ENCODE measurements at places on chromosomes 2 and 18.

- DNase-seq: no peak
Measured at GRCh38 chr18:13604786-13605185, 121.6 kb downstream of the FAM210A start.

GRCh38 chr2:236884569-236885175, 201.0 kb upstream of the COPS8 start:
- no peak for DNase-seq

DNA sequence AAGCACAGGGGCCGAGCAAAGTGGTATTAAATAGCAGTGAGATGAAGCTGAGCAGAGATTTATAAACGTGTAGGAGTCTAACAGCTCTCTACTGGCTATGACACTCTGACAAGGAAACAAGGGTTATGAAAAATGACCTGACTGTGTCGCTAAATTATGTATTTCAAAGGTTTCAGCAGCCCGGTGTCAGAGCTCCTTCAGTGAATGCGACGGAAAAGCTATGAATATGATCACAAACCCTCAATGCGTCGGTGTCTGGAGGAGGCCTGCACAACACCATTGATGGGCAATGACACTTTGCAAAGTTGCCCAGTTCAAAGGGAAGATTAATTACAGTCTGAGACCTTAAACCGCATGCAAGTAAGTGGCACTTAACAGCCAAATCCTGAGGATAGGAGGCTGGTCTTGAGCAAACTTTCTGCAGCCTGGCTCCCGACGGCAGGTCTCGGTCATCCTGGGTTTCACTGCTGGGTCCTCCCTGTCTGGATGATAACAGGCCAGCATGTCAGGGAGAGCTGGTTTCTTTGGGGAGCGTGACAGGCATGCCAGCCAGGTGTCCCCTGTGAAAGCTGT, 615.1 kb upstream of the SALL3 start:
- no peak for DNase-seq

GRCh38 chr2:132670496-132671150, 618 bp upstream of the LYPD1 start:
- DNase-seq: peak; percentile 20

- no peak for DNase-seq
Measured at GRCh38 chr2:135694711-135695110, 46.9 kb upstream of the UBXN4 start.

DNA sequence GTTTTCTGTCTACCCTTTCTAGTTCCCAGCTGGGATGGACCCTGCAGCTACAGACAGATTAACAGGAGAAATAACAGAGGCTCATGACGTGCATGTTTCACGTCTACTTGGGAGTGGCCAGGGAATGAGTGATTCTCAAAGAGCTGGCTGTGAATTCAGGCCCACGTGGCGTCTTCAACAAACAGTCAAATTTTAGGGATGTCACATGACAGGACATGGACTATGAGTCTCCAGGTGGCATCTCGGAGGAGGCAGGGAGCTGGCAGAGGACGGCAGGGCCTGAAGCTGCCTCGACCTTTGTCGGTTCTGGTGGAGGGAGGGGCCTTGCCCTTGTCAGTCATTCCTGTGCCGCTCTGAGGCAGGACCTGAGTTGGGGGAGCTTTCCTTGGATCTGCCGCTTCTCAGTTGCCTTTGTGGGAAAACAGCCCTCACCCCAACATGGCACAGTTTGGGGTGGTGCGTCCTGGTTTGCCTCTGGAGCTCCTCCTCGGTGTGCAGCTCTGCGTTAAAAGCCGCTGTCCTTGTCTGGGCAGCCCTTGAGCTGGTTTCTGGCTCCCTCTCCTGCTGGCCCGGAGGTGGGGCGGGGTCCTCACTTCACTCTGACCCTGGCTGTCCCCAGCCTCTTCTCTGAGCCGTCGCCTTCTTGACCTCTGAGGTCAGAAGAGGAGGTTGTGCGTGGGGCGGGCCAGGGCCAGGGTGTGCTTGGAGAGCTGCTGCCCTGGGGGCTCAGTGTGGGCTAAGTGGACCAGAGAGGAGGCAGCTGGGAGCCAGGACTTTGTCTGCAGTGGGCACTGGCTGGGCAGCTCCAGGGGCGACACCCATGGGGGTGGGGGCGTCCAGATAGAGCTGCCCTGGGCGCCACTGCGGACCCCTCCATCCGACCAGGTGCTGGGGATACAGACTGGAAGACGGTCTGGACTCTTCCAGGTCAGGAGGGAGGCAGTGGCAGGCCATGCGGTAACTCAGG, 12.1 kb upstream of the GAL3ST2 start:
- no peak for DNase-seq

- DNase-seq: no peak
Measured at GRCh38 chr2:24008672-24009366, 1.1 kb upstream of the MFSD2B start.

DNA sequence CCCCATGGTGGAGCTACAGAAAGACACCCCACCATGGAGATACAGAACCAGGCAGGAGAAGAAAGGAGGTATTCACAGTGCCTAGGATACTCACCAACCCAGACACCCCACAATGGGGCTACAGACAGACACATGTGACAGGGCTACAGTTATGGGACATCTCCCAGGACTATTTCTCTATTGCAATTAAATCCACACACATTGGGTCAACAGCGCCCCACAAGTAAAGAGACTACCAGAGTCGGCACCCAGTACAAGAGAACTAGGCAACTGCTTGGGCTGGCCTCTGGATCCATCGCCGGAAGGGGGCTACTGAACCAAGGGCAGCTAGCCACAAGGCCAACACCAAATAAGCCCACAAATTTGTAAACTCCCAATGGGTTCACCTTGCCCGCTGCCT, 310.1 kb upstream of the NCKAP5 start:
- no peak for DNase-seq

- DNase-seq: no peak
Measured at GRCh38 chr18:59376351-59376935, 17.4 kb upstream of the LMAN1 start.

GRCh38 chr2:233026198-233026813, 6.2 kb upstream of the NEU2 start:
- DNase-seq: no peak

DNA sequence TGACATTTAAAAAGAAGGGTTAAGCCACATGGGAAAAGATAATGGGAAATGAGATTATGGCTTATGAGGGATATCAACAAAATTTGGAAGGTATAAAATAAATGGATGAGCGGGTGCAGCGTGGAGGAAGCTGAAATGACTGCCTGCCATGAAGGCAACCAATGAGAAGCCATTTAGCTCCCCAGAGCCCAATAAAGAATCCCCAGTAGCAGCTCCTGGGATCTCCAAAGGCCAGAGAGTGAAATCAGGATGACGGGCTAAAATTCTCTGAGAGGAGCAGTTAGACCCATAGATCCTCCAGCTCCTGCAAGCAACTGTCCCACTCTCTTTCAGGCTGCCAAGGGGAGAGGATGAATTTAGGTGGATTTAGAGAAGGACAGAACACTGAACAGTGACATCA, 12.9 kb upstream of the MAPRE3 start:
- DNase-seq: peak; percentile 18

DNA sequence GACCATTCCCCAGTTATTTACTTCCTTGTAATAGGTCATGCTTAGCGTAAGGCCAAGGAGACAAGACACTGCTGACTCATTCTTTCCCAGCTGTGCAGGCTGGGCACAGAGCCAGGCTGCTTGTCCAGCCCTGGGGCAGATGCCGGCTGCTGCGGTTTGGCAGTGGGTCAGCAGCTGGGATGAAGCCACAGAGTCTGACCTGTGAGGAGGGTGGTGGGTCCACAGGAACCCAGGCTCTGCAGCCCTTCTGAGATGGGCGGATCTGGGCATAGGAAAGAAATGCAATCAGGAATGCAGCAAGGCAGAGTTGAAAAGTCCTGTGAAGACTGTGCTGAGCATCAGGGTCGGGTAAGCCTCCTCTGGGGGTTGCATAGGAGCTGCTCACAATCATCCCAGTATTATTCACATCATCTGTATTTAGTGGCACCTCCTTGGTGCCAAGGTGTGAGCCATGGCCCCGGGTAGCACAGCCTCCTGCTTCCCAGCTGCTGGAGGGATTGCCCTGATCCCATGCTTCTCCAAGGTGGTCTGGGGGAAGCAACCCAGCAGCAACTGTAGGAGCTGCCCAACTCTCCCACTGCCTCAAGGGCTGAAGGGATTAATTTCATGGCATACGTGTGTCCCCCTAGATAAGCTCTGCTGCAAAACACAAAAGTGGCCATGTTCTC, 139.0 kb downstream of the DDX1 start:
- no peak for DNase-seq

DNA sequence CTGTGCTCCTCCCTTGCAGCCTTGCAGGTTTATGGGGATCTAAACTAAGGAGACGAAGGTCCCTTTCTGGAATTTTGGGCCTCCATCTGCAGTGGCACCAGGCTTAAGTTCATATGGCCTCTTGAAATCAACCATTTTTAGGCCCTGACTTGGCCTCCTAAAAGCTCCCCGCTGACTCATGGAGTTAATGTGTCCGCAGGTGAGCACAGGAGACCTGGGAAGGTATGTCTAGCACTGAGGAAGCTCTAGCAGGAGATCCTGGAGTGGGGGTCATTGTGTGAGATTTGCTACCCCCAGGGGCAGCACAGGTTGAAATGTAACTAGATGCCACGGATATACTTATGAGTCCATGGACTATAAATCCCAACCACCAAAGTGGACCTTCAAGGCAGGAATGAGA, 95.9 kb upstream of the CELF4 start:
- DNase-seq: no peak

- DNase-seq: no peak
Measured at GRCh38 chr2:189234991-189235390, 55.4 kb upstream of the COL5A2 start.

GRCh38 chr2:122357998-122358397, 602.5 kb downstream of the TSN start:
- no peak for DNase-seq

DNA sequence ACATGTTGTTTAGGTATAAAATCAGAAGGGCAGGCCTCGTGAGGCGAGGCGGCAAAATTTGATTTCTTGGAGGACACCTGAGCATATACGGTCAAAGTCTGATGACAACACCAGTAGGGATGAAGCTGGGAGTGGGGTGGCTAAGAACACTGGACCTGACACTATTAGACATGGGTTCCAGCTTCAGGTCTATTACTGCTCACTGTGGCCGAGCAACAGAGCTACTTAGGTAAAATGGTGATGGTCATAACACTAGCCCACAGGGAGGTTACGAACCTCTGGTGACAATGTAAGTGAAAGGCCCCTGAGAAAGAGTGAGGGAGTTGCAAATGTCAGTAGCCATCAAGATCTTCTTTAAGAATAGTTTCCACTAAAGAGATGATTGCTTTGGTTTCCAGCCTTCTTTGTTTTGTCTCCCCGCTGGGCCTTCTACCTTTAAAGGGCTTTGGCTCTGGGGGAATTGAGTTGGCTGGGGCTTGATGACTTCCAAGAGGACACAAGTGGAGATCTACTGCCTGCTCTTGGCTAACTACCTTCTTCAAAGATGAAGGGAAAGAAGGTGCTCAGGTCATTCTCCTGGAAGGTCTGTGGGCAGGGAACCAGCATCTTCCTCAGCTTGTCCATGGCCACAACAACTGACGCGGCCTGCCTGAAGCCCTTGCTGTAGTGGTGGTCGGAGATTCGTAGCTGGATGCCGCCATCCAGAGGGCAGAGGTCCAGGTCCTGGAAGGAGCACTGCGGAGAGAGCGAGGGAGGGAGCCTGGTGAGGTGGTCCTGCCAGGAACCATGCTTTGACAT, 3.5 kb downstream of the IL1B start:
- no peak for DNase-seq

- DNase-seq: no peak
Measured at GRCh38 chr2:169143998-169144397, 74.6 kb downstream of the DHRS9 start.

DNA sequence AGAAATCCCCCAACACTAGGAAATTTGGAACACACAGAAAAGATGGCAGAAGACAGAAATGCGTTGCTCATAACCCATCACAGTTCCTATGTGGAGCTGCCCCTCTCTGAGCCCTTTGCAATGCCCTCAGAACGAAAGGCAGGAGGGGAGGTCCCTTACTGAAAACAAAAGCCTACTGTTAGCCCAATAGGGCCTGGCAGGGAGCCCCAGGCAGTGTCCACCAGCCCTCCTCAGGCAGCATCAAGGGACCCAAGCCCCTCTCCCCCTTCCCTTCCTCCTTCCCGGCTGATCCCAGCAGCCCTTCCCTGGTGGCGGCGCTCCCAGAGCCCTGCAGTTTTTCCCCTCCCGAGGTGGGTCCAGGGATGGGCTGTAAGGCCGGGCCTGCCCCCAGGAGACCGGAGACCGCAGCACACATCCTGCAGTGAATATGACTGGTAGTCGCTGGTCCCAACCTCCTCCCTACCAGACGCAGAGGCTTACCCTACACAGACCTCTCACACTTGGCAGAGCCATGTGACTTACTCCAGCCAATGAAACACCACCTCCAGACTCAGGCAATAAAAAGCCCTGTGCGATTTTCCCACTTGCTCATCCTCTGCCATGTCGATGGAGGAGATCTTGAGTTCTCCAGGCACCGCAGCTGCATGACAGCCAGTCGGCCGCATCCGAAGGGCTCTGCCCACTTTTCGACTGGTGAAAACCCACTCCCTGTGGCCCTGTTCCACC, 19.4 kb upstream of the DUSP2 start:
- no peak for DNase-seq

- no peak for DNase-seq
Measured at GRCh38 chr2:115075800-115076199, 633.4 kb downstream of the DPP10 start.

DNA sequence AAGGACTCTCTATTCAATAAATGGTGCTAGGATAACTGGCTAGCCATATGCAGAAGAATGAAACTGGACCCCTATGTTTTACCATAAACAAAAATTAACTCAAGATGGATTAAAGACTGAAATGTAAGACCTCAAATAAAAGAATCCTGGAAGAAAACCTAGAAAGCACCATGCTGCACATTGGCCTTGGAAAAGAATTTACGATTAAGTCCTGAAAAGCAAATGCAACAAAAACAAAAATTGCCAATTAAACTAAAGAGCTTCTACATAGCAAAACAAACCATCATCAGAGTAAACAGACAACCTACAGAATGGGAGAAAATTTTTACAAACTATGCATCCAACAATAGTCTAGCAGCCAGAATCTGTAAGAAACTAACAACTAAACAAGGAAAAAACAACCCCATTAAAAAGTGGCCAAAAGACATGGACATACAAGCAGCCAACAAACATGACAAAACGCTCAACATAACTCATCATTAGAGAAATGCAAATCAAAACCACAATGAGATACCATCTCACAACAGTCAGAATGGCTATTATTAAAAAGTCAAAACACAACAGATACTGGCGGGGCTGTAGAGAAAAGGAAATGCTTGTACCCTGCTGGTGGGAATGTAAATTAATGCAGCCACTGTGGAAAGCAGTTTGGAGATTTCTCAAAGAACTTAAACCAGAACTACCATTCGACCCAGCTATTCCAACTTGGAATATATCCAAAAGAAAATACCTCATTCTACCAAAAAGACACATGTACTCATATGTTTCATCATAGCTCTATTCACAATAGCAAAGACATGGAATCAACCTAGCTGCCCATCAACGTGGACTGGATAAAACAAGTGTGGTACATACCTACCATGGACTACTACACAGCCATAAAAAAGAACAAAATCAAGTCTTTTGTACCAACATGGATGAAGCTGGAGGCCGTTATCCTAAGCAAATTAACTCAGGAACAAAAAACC, 30.6 kb downstream of the SEPTIN10 start:
- DNase-seq: peak; percentile 60

All from NCI-H526 treated with DMSO at 0.1 percent for 48 hours (cell line).